ENCODE measurements at places on chromosomes 3 and 15.
A peak's percentile ranks its signal among the peaks of the same experiment; 100 is the strongest.

GRCh38 chr3:34852844-34853439 lies 786.4 kb upstream of the ARPP21 start:
- no peaks in the 10 kb centered on the region for H3K36me3 ChIP-seq
- no peaks in the 10 kb centered on the region for H3K27me3 ChIP-seq
- no peak overlapping the region for H3K4me3 ChIP-seq
- DNase-seq, result no peak
- H3K27ac ChIP-seq, result no peak overlapping the region

DNA sequence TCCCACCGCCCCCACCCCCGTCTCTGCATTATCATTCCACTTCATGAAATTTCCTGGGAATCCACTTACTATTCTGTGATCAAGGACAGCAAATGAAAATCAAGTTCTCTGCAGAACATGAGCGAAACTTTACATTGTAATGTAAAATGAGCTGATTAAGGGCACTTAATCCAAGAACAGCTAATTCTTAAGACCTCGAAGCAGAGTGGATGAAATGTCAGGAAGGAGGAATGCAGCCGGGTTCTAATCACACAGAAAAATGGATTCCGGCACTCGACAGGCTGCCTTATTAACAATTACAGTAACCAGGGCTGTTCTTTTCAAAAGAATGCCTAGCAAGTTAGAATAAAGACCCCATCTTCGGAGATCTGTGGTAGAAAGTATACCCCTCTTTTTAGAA lies 57.5 kb downstream of the RFTN1 start:
- H3K36me3 ChIP-seq, result peaks cover 6% of the 10 kb centered on the region
- no peak overlapping the region for H3K27ac ChIP-seq
- no peaks in the 10 kb centered on the region for H3K27me3 ChIP-seq
- DNase-seq, result no peak

GRCh38 chr3:152353578-152353977 lies 84.8 kb downstream of the MBNL1 start:
- peaks cover 32% of the 10 kb centered on the region for H3K4me1 ChIP-seq
- no peak overlapping the region for H3K27ac ChIP-seq
- H3K36me3 ChIP-seq, result peaks cover 21% of the 10 kb centered on the region
- DNase-seq, result no peak
- H3K4me3 ChIP-seq, result no peak overlapping the region
- H3K27me3 ChIP-seq, result no peaks in the 10 kb centered on the region

DNA sequence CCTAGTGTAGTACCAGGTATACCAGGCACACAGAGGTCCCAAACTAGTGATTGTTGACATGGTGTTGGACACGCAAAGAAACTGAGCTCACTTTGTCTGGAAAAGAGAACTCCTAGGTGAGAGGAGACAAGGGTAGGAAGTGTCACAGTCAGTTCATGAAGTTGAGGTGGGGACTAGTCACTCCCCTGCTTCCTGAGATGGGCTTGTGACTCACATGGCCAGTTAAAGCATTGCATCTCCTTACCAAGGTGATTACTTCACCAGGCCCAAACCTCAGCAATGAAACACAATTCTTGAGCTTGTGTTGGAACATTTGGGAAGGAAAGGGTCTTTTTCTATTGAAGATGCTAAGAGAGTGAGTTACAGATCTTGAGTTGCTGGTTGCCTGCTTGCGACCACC lies 49.2 kb upstream of the RAD18 start:
- no peak for DNase-seq
- no peaks in the 10 kb centered on the region for H3K36me3 ChIP-seq
- H3K4me3 ChIP-seq, result no peak overlapping the region

- H3K27ac ChIP-seq, result peak within 1 kb of the TSS; percentile 47
- H3K27me3 ChIP-seq, result no peaks in the 10 kb centered on the region
- peaks cover 27% of the 10 kb centered on the region for H3K4me1 ChIP-seq
- peak; percentile 84 for DNase-seq
Observed at GRCh38 chr3:184711493-184712247, at the start of gene MAGEF1. Gene MAGEF1, minus strand, starts transcription at chr3:184712064. Its CDS starts 243 bp downstream, at chr3:184711821.

GRCh38 chr3:71443332-71443731 lies 140.2 kb downstream of the FOXP1 start:
- peaks cover 14% of the 10 kb centered on the region for H3K4me1 ChIP-seq
- no peak overlapping the region for H3K4me3 ChIP-seq
- DNase-seq, result no peak
- H3K27me3 ChIP-seq, result no peaks in the 10 kb centered on the region
- H3K27ac ChIP-seq, result no peak overlapping the region
- H3K36me3 ChIP-seq, result no peaks in the 10 kb centered on the region
